ENCODE measurements at places on chromosomes 1 and 21. TPM values are rescaled to one million over a fixed set of nuclear protein-coding genes. Genes with fewer than 3 reads are reported as not detected.

Gene LPAR3
- 1.1 TPM for total RNA-seq

DNA sequence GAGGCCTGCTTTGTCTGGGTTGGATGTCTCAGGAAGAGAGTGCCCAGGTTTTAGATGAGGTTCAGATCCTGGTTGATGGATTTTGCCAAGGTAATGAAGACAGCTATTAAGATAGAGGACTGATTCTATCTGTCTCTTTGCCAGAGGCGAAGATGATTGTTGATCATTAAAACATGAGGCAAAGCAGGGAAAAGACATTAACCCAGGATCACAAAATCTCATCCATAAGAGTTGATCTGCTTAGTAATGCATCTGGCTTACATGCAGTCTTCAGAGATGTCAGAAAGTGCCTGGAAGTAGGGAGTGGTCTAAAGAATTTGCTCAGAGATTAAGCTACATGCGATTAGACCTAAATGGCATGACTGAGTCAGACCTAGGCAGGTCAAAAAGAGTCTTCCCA lies 229.6 kb upstream of the PLD5 start:
- no peak for DNase-seq
- no peaks in the 10 kb centered on the region for H3K27me3 ChIP-seq
- no peak overlapping the region for H3K4me3 ChIP-seq
- H3K36me3 ChIP-seq = no peaks in the 10 kb centered on the region

DNA sequence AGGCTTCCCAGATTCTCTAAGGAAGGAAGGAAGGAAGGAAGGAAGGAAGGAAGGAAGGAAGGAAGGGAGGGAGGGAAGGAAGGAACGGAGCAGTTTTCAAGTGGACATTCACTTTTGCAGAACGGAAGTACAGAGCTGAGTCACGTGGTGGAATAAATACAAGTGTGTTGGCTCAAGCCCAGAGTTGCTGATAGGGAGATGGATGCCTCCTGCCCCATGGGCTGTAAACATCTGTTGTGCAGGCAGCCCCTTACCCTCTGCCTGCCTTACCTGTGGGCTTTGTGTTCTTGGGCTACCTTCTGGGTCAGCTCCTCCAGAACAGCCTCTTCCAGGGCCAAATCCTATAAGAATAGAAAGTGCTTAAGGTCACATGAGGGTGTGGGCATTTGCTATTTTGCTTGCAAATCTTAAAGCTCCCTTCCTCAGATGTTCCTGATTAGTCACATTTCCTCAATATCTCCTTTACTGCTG lies 121.7 kb downstream of the SMYD2 start:
- H3K36me3 ChIP-seq = no peaks in the 10 kb centered on the region
- H3K27ac ChIP-seq = no peak overlapping the region
- no peak for DNase-seq

GRCh38 chr1:32768110-32768850 lies 48.9 kb downstream of the YARS1 start:
- no peak overlapping the region for H3K4me3 ChIP-seq
- H3K27me3 ChIP-seq = no peaks in the 10 kb centered on the region
- DNase-seq = no peak
- H3K36me3 ChIP-seq = no peaks in the 10 kb centered on the region

- no peaks in the 10 kb centered on the region for H3K36me3 ChIP-seq
- DNase-seq = no peak
- no peaks in the 10 kb centered on the region for H3K27me3 ChIP-seq
- no peak overlapping the region for H3K27ac ChIP-seq
- no peaks in the 10 kb centered on the region for H3K4me1 ChIP-seq
Observed at GRCh38 chr1:97570691-97571090, 350.1 kb downstream of the DPYD start.

GRCh38 chr1:78011050-78011449 lies 6.3 kb downstream of the DNAJB4 start:
- no peaks in the 10 kb centered on the region for H3K4me1 ChIP-seq
- H3K27ac ChIP-seq = no peak overlapping the region
- H3K36me3 ChIP-seq = no peaks in the 10 kb centered on the region
- H3K27me3 ChIP-seq = no peaks in the 10 kb centered on the region
- H3K4me3 ChIP-seq = no peak overlapping the region
- no peak for DNase-seq
